Cerebellar cortex (tissue), 1 donor: ENCODE measurements at places on chromosomes 4 and X.

DNA sequence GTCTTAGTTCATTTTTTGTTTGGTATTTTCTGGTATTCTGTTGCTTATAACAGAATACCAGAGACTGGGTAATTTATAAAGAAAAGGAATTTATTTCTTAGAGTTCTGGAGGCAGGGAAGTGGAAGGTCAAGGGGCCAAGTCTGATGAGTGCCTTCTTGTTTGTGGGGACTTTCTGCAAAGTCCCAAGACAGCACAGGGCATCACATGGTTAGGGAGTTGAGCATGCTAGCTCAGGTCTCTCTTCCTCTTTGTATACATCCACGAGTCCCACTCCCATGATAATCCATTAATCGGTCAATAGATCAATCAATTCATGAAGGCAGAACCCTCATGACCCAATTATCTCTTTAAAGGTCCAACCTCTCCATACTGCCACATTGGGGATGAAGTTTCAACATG, 31.1 kb downstream of the IL13RA1 start:
- DNase-seq, result no peak

- DNase-seq, result no peak
Measured at GRCh38 chr4:175412161-175412560, 399.9 kb downstream of the GPM6A start.

DNA sequence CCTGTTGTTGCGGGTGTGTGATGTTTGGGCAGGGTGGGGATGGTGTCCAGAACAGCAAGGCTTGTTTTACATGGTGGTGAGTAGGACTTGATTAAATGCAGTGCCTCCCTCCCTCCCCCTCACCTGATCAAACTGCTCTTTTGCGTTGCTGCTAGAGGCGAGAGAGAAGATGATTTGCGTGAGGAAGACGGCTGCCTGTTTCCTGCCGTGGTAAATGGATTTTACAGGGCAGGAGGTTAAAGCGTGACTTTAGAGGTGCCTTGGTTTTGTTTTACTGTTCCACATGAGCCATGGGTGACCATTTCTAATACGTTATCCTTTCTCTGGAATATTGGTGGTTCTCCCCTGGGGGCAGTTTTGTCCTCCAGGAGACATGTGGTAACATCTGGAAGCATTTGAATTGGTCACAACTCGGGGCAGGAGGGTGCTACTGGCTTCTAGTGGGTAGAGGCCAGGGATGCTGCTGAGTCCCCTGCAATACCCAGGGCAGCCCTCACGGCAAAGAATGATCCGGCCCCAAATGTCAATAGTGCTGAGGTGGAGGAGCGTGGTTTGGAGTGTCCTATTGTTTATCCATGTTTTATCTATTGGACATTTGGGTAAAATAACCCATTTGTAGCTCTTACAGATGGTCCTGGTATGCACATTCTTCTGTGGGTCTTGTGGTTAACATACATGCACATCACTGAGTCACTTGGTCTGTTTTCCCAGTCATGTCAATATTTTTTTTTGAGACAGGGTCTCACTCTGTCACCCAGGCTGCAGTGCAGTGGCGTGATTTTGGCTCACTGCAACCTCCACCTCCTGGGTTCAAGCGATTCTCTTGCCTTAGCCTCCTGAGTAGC, 73.7 kb downstream of the SHROOM2 start:
- no peak for DNase-seq

DNA sequence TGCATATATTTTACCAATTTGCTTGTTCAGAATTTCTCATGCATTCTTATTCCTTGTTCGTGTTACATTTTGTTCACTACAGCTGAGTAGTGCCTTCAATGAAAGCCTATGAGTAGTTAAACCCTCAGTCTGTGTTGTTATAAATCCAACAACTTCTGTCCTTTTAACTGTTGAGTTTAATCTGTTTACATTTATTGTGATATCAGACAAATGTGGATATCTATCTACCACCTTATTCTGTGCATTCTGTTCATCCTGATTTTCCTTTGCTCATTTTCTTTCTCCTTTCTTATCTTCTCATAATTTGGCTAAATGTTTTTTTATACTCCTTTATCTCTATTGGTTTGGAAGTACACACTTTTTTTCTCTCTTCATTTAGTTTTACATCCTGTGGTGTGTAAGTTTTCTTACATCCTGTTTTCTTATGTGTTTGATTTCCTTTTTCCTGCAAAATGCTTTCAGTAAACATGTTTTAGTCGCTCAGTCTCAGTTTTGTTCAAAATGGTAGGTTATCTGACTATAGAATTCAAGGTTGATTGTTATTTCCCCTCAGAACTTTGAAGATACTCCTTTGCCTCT, 54.2 kb downstream of the CASP6 start:
- DNase-seq, result no peak
